ENCODE measurements at places on chromosomes 12 and 14.

DNA sequence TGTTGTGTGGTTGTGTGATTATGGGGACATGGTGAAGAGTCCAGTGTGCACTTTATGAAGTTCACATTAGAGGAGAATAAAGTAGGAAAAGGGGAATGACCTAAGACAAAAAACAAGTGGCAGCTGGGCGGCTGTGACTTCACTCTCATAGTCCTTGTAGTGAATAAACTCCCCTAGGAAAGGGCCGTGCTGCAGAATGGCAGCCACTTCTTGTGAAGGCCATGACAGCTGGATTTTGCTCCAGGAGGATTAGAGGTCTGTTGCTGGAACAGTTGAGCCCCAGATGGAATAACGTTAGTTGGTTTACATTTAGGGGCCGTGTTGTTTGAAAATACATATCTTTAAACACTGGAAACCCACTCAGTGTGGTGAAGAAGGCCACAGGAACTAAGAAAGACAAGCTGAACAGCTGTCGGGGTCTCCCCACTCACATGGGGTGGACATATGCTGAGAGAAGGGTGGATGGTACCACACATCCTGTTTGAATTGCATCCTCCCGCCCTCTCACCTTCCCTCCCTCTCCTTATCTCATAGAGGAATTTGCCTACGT is 276.9 kb downstream of the CACNA1C start:
- DNase-seq = no peak

GRCh38 chr14:91108941-91109611 is 4.8 kb upstream of the DGLUCY start:
- DNase-seq = peak; percentile 29

- peak; percentile 76 for DNase-seq
Observed at GRCh38 chr14:73787486-73788316, 63.9 kb upstream of the PTGR2 start.

DNA sequence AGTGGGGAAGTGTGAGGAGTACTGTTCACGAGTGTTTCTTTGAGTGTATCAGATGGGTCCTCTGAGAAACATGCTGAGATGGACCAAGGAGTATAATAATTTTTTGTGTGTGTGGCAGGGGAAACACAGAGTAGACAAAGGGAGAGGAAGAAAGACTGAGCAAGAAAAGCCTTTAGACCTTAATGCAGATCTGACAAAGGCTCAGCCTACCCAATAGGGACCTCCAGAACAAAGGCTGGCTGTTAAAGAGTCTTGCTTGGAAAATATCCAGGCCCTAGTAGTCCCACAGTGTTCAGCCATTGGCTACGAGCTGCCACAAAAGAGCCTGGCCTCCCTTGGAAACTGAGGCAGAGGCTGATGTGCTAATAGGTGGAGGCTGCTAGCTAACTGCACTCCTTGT is 13.5 kb downstream of the COQ5 start:
- no peak for DNase-seq

GRCh38 chr12:17588968-17589367 is 501.0 kb downstream of the RERGL start:
- DNase-seq = no peak

DNA sequence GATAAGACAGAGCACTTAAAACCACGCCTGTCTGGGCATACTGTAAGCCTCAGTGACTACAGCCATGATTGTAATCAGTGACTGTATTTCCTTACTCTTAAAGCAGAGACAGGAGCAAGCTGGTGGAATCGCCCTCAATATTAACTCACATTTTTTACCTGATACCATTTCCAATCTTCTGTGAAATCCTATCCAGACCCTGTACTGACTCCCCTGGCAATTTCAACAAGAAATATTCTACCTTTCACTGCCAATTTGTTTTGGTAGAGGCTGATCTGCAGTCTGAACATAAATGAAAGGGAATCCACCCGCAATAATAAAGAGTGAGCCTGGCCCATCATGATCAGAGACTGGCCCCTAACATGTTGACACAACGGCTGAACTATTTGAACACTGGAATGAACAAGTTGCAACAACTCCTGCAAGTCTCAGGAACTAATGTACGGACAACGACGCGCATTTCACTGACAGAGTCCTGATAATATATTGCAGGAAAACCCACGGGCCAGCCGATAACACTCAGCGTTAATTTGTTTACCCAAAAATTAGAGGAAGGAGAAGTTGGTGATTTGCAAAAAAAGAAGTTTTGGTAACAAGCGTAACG is 195.5 kb upstream of the BTG1 start:
- no peak for DNase-seq

- no peak for DNase-seq
Observed at GRCh38 chr12:115335048-115335447, 651.1 kb upstream of the TBX3 start.

DNA sequence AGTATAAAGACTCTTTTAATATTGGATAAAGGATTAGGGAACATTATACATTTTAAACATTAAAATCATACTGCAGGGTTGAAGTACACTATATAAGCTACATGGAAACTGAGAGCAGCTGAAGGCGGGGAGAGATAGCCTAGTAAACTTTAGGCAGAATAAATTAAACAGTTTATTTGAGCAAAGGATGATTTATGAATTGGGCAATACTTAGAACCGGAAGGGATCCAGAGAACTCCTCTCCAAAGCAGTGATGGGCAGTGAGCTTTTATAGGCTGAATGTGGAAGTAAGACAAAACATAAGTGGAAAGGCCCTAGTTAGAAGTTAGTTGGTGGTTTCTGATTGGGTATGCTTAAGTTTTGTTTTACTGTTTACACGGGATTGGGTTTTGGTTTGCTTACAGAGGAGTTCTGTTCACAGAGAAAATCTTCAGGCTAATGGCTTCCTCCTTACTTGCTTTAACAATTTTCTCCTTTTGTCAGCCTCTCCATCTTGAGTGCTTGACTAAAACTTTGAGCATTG is 18.9 kb downstream of the LEMD3 start:
- DNase-seq = no peak

DNA sequence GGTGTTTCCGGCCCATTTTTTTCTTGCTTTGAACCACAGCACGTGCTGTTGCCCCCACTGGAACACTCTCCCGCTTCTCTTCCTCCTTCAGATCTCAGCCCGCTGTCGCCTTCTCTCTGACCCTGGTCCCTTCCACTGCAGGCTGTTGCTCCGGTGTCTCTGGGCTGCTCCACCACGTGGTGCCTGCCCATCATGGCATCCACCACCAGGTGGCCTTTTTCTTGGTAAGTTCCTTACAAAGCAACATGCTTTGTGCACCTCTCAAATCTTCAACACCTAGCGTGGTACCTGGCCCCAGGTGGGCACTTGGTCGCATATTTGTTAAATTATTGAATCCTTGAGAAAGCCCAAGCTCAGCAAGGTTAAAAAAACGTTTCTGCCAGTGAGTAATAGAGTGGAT is 19.1 kb downstream of the TUNAR start:
- DNase-seq = peak; percentile 45

GRCh38 chr12:13864081-13864673 is 117.2 kb downstream of the GRIN2B start:
- DNase-seq = peak; percentile 73

GRCh38 chr12:122874081-122874480 is 21.8 kb downstream of the VPS37B start:
- peak; percentile 73 for DNase-seq

GRCh38 chr12:75488553-75488952 is 8.0 kb downstream of the GLIPR1 start:
- DNase-seq = no peak

GRCh38 chr12:43992856-43993255 is 157.0 kb downstream of the TMEM117 start:
- no peak for DNase-seq

DNA sequence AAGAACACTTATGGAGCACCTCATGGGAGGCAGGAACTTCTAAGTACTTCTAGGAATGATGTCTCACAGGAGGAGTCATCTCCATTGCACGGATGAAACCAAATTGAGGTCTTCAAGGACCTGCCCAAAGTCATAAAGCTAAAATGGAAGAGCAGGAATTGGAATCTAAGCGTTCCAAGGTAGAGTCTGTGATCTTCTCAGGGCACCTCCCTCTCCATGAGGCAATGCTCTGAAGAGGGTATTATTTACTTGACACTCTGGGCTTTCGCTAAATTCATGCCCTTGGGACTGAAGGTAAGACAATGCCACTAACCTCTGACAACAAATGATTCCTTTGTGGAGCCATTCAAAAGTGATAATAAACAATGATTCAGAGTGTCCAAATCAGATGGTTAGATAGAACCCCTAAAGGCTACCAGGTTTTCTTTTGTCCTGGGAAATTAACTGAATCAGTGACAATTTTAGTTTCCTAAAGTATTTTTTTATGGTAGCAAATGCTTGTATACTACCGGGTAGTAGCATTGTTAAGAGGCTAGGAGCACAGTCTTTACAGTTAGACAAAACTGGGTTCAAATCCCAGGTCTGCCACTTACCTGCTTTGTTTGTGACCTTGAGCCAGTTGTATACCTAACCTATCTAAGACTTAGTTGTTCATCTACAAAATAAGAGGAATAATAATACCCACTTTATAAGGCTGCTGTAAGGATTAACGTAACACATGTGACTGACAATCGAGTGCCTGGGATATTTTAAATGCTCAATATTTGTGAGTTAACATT is 12.3 kb downstream of the HMGA2 start:
- DNase-seq = no peak

DNA sequence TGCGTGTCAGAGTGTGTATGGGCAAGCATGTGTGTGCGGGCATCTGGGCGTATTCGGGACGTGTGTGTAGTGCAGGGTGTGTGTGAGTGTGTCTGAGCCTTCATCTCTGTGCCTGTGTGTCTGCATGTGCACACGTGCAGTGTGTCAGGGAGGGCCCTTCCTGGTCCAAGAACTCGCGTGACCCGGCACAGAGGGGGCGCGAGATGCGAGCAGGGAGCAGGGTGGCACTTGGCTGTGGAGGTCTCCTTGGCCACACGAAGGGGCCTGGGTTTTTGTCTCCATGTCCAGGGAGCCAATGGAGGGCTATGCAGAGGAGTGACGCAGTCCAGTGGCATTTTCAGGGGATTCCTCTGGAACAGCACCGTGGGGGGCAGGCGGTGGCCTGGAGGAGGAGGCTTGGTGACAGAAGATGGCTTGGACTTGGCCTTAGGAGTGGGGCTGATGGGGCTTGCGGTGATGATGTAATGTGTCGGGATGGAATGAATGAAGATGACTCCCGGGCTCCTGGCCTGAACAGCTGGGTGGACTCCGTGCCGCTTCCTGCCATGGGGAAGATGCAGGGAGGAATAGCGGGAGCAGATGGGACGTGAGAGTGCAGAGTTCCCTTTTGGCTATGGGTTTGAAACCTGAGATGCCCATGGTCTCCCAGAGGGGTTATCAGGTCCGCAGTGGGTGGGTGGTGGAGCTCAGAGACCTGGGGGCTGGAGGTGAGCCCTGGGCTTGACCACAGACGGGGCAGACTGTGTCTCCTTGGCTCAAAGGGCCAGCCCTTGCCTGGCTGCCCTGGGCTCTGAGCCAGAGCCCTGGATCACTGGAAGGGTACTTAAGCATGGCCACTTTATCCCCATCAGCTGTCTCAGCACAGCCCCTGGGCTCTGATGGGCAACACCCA is 208.3 kb downstream of the PHETA1 start:
- no peak for DNase-seq

DNA sequence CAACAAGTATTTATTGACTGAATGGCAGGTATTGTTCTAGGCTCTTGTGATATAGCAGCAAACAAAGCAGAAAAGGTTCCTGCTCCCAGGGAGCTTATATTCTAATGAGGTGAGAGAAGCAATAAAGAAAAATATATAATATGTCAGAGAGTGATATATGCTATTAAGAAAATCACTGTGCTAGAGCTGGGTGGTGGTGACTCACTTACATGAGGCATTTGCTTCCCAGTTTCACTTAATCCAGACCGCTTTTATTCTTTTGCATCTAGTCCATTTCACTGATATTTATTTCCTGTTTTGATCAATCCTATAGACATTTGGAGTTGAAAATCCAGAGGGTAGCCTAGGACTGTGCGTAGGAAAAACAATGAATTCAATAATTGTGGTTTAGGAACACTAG is 17.5 kb downstream of the TRHDE start:
- no peak for DNase-seq
